ENCODE measurements at places on chromosomes 2 and 18.
A peak's percentile ranks its signal among the peaks of the same experiment; 100 is the strongest.

DNA sequence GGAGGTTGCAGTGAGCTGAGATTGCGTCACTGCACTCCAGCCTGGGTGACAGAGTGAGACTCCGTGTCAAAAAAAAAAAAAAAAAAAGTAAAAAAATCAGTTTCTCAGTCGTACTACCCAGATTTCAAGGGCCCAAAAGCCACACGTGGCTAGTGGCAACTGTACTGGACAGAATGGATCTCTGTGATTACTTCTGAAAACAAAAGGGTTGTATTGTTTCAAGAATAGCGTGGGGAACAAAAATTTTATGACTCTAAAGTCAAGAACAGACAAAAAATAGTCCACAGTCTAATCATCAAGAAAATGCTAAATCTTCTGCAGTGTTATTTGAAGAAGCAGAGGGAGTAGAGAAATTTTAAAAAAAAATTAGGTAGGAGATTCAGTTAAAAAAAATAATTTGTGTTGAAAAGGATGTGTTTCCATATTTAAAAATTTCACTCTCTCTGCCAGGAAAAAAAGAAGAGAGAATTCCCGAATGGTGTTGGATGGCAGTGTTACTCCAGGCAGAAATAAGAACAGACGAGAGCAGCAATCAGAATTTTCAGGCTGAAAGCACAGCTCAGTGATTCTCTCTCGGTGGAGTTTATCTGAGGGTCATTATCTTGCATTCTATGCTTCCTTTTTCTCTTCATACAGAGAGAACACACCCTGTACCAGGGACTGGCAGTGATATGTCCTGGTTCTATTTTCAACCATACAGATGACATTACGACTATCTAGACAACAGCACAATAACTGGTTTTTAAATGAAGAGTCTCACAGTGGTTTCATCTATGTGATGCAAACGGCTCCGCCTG is 61.8 kb downstream of the CABYR start:
- DNase-seq = no peak

- DNase-seq = no peak
Observed at GRCh38 chr2:17709897-17710296, 43.7 kb downstream of the SMC6 start.

DNA sequence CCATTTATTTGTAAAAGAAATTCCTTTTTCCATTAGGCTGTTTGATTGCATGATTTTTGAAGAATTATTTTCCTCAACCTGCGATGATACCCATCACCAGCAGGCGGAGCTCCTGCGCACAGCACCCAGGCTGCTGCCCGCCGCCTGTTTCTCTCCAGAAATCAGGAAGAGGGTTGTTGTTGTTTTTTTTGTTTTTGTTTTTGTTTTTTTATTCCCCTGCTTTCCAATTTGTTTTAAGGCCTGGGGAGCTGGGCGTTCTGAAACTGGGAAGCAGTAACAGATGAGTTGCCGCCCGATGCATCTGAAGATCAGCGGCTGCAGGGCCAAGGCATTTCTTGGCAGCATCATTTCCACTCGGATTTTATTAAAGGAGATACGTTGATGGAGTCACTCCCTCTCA is 132.1 kb downstream of the MBP start:
- DNase-seq = peak; percentile 21

GRCh38 chr2:5467178-5467905 is 224.8 kb upstream of the SOX11 start:
- no peak for DNase-seq

- DNase-seq = peak; percentile 42
Observed at GRCh38 chr18:49447810-49448745, 12.4 kb downstream of the DYM start.

DNA sequence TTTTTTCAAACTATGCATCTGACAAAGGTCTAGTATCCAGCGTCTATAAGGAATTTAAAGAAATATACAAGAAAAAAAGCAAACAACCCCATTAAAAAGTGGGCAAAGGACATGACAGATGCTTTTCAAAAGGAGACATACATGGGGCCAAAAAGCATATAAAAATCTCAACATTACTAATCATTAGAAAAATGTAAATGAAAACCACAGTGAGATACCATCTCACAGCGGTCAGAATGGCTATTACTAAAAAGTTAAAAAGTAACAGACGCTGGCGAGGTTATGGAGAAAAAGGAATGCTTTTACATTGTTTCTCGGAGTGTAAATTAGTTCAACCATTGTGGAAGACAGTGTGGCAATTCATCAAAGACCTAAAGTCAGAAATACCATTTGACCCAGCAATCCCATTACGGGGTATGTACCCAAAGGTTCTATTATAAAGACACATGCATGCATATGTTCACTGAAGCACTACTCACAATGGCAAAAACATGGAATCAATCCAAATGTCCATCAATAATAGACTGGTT is 643.1 kb upstream of the LRRTM1 start:
- DNase-seq = no peak

- DNase-seq = peak; percentile 39
Observed at GRCh38 chr2:107001062-107001461, 115.1 kb upstream of the ST6GAL2 start.

DNA sequence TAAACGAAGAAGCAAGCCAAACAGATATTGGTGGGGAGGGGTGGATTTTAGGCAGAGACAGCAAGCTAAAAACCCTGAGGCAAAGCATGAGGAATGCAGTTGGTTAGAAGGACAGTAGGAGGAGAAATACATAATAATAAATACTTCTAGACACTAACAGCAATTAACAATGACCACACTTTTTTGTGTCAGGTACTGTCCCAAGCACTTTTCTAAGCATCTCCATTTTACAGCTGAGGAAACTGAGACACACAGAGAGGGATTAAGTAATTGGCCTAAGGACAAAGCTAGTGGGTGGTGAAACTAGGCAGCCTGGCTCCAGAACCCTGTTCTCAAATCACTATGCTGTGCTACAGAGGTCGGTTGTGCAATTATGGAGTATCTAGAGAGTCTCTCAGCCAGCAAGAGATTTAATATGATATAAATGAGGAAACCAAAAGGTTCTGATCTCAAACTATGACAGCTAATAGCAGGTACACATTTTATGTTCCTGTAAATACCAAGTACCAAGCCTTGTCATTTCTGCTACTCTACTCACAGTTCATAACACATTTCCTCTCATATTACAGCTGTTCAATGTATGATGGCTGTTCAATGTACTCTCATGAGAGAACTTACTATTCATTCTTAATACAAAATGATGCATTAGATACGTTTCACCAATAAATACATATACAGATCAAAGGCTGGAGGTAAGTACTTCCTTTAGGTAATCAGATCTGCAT is 5.3 kb downstream of the MAP4K3 start:
- no peak for DNase-seq

GRCh38 chr2:236665101-236665500 is 95.5 kb downstream of the ACKR3 start:
- peak; percentile 22 for DNase-seq

- peak; percentile 29 for DNase-seq
Observed at GRCh38 chr2:199862788-199863187, 11.8 kb upstream of the FTCDNL1 start.

GRCh38 chr2:232901736-232902578 is 31.9 kb downstream of the SNORC start:
- peak; percentile 87 for DNase-seq

DNA sequence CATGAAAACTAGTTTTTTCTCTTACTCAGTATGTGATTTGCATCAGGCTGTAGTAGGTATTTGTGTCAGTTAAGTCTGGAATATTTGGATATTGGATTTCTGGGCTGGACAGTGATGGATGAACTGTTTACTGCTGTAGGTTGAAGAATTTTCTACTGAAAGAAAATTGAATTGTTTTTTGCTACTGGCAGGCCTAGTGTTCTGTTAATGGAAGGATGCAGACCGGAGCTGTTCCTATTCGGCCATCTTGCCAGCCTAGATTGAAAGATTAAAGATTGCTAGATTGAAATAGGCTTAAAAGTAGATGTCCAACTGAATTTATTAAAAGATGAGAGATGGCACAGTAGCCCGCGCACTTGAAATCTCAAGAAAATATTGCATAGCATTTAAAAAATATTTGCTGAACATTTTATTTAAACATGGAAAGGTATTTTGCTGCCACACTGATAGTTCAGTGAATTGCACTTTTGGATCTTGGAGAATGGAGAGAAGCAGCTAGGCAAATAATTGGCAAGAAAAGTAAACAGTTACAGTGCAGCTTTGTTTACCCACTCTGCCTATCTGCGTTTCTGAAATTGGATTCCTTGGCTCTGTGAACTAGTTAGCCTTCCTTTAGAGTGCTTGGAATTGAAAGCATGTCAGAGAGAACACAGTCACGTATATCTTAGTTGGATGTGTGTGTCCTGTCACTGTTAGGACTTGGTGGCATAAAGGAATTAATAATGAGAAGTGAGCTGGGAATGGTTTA is 54.1 kb downstream of the EPB41L5 start:
- no peak for DNase-seq

DNA sequence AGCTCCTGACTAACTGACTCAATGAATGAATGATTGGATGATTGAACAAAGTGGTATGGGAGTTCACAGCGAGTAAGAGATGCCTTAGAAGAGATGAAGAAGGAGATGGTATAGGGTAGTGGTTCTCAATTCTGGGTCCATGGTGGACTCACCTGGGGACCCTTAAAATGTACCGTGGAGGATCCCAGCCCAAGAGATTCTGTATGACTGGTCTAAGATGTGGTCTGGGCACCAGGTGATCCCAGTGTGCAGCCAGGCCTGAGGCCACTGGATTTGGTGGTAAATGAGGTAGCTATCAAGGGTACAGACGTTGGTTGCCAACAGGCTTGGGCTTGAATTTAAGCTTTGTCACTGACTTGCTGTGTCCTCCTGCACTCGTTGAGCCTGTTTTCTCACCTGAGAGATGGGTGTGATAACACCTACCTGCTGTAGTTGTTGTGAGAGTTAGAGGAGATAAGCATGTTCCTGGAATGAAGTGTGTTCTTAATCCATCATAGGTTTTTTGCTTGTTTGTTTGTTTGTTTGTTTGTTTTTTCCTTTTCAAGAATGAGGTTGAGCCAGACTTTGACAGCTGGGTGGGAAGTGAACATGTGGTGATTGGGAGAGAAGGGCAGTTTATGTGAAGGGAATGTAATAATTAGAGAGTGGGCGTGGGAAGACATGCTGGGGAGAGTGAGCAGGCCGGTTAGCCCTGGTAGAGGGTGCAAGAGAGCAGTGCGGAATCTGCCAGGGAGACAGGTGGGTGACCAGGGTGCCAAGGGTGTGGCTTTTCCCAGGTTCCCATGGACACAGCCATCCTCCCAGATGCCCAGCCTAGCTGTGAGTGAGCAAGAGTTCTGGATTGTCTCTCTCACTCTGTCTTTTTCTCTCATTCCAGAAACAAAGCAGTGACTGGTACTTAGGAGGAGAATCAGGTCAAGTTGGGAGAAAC is 31.4 kb upstream of the IL1B start:
- no peak for DNase-seq

DNA sequence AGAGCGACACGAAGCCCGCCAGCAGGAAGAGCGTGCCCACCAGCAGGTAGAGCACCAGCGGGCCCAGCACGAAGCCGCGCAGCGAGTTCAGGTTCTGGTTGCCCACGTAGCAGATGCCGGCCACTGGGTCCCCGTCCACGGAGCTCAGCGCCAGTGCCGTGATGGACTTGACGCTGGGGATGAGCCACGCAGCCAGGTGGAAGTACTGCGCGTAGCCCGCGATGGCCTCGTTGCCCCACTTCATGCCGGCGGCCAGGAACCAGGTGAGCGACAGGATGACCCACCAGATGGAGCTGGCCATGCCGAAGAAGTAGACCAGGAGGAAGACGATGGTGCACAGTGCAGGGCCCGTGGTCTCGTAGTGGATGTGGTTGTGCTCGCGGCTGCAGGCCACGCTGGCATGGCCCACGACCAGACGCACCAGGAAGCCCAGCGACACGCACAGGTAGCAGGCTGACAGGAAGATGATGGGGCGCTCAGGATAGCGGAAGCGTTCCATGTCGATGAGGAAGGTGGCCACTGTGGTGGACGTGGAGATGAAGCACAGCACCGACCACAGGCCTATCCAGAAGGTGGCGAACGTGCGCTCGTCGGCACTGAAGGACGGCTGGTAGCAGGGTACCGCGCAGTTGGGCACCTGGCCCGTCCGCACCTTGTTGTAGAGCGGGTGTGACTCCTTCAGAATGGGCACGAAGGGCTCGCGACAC is 2.1 kb downstream of the FZD5 start:
- no peak for DNase-seq

GRCh38 chr2:23547725-23548124 is 162.7 kb downstream of the KLHL29 start:
- DNase-seq = no peak

- no peak for DNase-seq
Observed at GRCh38 chr18:26656431-26656943, 108.1 kb upstream of the KCTD1 start.

GRCh38 chr2:209389171-209389618 is 34.7 kb upstream of the MAP2 start:
- no peak for DNase-seq

DNA sequence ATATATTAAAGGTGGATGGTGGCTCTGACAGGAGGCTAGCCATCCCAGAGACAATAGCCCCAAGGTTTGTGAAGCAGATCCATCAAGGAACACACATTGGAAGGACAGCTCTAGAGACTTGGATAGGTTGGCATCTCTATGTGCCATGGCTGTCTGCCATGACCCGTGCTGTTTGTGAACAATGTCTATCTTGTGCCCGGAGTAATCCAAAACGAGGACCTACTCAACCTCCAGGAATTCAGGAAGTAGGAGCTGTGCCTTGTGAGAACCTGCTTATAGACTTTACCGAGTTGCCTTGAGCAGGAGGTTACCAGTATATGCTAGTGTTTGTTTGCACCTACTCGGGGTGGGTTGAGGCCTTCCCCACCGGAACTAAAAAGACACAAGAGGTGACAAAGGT is 43.1 kb upstream of the SELENOI start:
- DNase-seq = no peak

DNA sequence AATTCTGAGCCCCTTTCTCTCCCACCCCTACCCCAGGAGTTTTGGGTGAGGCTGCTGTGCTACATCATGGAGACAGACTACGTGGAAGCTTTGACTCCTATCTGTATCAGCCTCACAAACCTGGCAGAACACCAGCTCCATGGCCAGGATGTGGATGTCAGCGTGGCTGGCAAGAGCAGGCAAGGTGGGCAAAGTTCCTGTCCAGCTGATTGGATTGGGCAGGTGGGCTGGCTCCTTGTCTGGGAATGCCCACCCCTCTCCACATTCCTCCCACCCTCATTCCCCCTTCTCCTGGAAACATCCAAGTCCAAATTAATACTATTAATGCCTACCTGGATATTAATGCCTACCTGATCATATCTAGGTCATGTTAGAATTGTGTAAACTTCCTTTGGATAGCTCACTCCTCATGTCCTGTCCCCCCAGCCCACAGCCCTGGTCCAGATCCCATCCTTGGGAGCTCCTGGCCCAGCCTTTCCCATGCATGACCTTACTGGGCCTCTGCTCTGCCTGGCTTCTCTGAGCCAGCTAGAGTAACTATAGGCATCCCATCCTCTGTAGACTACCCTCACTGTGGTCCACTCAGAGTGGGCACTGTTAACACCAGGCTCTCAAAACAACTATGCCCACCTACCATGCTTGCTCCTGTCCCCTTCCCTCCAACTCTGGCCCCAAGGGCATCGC is 24.1 kb downstream of the MROH2A start:
- no peak for DNase-seq

- DNase-seq = no peak
Observed at GRCh38 chr2:213475433-213475832, 191.2 kb downstream of the SPAG16 start.

GRCh38 chr2:1641523-1641922 is 102.8 kb downstream of the PXDN start:
- DNase-seq = no peak
